ENCODE measurements at places on chromosomes 16 and 17.
A peak's percentile ranks its signal among the peaks of the same experiment; 100 is the strongest.

DNA sequence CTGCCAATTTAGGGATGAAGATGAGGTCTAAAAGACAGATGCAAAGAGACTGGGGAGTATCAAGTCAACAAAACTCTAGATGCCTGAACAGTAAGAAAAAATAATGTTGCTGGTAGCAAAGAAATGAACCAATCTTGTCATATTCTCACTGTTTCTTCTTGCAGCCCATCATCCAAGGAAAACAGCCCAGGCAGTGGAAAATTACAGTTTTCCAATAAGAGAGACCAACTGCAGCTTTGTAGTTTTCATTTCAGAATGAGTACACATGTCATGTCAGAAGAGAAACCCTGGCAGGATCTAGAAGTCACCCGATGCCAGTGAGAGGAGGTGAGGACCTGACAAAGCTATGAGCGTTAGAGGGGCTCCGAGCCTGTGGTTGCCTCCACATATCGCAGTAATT is 500.4 kb upstream of the PSMD7 start:
- no peak for DNase-seq

DNA sequence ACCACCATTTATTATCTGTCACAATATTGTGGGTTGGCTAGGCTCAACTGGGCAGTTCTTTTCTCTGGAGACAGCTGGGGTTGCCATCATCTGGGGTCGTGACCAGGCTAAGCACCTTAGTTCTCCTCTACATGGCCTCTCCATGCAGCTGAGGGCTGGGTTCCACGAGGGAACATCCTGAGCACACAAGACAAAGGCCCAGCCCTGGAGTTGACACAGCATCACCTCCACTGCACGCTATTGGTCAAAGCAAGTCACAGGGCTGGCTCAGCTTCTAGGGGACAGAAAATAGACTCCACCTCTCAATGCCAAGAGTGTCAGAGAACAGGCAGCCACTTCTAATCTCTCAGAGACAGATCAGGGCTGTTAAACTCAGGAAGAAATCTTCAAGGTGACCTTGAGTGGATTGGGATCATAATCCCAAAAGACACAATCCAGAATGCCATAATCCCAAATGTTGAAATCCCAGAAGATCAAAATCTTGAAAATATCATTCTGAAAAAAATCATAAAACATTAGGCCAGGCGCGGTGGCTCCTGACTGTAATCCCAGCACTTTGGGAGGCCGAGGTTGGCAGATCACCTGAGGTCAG is 13.0 kb upstream of the USP10 start:
- DNase-seq: no peak

DNA sequence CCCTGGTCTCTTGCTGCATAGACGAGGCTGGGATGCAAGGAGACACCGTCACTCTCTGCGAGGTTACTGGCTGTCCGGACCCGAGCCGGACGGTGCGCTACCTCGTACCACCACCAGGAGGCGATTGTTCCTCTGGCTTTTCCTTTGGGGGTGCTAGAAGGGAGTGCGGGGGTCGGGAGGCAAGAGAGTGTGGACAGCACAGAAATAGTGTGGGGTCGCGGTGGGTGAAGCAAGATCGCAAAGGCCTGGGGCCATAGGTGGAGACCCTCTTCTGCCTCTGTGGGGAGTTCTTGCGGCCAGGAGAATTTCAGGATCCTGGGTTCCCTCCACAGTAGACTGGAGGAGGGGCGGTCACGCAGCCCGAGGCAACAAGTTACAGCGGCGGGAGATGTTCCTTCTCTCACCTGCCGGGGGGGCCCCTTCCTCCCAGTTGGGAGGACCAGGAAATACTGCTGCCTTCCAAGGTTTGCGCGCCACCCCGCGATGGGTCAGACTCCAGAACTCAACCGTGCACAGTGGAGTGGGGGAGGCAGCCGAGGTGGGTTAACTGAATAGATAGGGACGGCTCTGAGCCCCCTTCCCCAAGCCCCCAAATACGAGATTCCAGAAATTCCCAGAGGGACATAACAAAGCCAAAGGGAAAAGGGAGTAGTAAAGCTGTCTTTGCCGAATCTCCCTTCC is 6.9 kb downstream of the PHOSPHO1 start:
- DNase-seq: peak; percentile 84

- DNase-seq: no peak
Observed at GRCh38 chr16:26550111-26550610, 516.6 kb upstream of the C16orf82 start.

- no peak for DNase-seq
Observed at GRCh38 chr17:38510421-38511149, 82.3 kb downstream of the ARHGAP23 start.

DNA sequence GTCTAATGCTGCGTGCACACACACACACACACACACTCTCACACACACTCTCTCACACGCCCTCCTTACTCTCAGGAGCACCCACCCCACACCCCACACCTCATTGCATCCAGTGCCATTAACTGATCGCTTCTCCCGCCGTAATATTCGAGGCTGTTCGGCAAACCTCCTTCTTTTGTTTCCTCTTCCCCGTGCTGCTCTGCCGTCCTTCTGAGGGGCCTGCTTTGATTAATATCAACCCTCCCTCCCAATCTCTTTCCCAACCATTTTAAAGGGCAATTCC is 156.2 kb upstream of the TNRC6C start:
- DNase-seq: no peak

DNA sequence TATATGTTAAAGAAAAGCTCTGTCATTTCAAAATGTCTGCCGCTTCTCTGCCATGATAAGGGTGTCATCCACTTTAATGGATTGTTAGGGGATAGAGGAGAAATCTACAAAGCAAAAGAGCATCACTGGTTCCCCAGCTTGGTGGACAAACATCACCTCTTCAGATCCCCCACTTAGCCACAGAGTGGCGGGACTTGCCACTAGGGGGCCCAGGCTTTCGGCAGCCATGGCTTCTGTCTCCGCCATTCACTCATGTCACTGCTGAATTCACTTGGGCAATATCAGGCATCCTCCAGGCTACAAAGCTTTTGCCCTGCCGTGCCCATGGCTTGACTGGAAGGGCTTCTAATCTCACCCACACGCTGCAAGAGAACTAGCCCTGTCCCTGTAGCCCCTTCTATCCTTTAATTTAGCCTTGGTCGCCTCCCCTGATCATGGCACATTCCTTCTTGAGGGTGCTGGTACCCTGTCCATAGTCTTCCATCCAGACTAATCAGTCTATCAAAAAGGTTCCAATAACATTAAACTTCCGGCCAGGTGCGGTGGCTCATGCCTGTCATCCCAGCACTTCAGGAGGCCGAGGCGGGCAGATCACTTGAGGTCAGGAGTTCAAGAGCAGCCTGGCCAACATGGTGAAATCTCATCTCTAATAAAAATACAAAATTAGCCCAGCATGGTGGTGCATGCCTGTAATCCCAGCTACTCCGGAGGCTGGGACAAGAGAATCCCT is 34.7 kb downstream of the SBK1 start:
- peak; percentile 76 for DNase-seq

DNA sequence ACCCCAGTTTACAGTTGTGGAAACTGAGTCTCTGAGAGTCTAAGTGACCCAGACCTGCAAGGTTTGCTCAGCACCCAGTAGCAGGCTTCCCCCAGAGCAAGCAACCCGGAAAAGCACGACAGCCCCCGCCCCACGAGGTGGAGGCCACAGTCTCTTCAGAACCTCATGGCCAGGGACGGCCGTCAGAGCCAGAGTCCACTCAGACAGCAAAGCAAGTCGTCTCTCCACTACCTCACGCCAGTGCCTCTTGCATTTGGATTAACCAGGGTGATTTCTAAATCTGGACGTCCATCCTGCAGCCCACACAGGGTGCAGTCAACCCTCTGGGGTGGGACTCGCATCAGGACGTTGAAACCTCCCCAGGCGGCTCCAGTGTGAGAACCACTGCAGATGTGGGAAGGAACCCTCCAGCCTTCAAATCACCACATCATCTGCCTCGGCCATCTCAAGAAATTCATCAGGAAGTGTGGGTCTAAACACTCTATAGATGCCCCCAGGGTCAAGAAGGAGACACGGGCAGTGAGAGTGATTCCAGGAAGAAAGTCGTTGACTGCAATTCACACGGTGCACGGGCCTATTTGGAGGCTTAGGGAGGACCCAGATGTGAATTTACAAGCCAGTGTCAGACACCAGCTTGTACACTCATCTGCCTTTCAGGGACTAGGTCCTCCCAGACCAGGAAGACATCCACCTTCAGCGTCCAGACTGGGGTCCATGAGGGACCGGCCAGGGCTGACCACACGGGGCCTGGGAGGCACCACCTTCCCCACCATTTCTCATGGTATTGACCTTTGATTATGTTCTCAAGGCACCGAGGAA is 20.2 kb upstream of the RBFOX3 start:
- peak; percentile 42 for DNase-seq

GRCh38 chr17:75518201-75518600 is 1.9 kb downstream of the TSEN54 start:
- DNase-seq: no peak
